ENCODE measurements at places on chromosomes 5 and 9. TPM values are rescaled to one million over a fixed set of nuclear protein-coding genes. Genes with fewer than 3 reads are reported as not detected.

EIF4E1B gene
- total RNA-seq, result not detected

C5orf34 gene
- total RNA-seq, result 0.64 TPM

GDNF gene
- total RNA-seq, result 0.41 TPM

CHSY3 gene
- 2.4 TPM for total RNA-seq

PCDHAC1 gene
- total RNA-seq, result 0.09 TPM

GRCh38 chr5:56454219-56454862 is 221.2 kb upstream of the ANKRD55 start:
- DNase-seq, result no peak

DNA sequence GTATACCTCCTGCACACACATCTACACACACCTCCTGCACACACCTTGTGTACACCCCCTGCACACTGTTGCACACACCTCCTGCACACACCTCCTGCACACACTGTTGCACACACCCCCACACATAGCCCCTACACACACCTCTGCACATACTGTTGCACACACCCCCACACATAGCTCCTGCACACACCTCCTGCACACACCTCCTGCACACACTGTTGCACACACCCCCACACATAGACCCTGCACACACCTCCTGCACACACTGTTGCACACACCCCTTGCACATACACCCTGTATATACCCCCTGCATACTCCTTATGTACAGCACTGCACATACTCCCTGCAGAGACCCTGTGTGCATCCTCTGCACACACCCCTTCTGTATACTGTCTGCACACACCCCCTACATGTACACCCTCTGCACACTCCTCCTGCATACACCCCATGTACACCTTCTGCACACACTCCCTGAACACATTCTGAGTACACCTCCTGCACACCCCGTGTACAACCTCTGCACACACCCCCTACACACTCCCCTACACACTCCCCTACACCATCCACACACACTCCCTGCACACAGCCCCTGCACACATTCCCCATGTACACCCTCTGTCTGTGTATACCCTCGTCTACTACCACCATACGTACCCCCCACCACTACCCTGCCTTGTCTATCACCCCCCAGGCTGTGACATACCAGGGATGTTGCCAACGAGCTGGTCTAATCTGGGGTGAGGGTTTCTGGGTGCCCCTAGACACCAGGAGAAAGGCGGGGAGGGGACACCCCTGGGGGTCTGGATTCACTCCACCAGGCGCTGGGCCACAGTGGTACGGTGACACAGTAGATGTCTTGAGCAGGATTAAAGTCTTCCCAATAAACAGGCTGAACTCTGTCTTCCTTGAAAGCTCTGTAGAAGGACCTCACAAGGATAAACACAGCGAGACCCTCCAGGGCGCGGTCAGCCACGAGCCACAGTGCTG is 1.1 kb upstream of the CEP72 start:
- no peak for DNase-seq

DNA sequence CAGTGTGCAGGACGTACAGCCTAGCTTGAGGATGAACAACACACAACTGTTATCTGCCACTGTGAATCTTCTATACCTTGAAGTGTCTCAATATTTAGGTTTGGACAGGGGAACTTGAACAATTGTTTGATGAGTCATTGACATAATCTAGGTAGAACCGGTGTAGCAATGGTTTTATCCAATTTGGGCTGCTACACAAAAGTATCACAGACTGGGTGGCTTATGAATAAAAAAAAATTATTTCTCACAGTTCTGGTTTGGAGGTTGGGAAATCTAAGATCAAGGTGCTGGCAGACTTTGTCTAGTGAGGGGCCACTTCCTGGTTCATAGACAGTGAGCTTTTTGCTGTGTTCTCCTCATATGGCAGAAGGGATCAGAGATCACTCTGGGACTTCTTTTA is 359.7 kb downstream of the HCN1 start:
- no peak for DNase-seq

DNA sequence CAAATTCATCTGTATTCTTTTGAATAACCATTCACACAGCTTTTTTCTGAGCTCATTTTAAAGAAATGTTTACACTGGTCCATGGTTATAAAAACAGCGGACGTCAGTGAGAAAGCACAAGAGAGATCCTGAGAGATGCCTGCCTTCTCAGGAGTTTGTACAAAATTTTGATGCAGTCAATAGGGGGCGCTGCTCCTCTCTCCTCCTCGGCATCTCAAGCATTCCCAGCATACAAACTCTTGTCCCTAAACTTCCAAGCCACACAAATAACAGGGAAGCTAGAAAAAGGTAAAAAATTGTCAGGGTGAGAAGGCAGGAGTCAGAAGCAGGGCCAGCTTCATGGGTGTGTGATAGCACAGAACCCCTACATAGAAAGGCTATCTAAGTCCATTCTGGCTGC is 11.2 kb upstream of the CCDC152 start:
- no peak for DNase-seq

DNA sequence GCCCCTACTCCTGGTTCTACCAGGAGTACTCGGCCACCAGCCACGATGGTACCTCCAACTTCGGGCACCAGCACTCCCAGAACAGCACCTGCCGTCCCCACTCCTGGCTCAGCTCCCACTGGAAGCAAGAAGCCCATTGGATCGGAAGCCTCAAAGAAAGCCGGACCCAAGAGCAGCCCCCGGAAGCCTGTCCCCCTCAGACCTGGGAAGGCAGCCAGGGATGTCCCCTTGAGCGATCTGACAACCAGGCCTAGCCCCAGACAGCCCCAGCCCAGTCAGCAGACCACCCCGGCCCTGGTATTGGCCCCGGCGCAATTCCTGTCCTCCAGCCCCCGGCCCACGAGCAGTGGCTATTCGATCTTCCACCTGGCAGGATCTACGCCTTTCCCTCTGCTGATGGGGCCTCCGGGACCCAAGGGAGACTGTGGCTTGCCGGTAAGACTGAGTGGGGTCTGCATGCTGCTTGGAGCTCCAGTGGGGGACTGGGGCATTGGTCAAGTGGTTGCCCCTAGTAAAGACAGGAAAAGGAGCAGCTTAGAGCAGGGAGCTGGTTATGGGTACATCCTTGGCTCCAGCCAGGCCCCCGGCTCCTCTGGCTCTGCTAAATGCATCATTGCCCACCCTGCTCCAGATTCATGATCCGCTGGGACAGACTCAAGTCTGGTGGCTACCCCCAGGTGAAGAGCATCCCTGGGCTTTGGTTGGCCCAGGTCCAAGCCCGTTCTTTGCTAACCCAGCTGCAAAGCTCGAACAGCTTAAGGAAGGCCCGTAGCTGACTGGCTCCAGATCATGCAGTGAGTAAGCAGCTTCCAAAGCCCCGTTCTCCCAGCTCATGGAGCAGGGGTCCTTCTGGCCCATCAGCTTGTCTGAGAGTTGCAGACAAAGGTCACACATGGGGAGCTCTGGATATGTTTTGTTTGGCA is 14.0 kb downstream of the COL27A1 start:
- DNase-seq, result no peak

DNA sequence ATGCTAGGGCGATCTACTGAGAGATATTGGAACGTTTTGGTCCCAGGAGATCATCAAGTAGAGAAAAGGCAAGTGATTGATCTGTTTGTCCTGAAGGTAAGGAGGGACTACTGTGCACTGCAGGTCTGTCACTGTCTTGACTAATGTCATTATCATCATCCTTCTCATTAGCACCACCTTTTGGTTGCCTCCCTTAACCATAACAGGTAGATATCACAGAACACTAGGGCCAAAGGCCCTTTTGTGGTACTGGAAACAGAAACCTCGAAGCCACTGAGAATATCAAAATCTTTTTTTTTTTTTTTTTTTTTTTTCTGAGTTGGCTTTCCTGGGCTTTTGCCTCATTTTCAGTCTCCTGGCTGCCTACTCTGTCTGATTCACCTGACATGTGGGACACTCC is 134.0 kb downstream of the KCTD16 start:
- no peak for DNase-seq

DNA sequence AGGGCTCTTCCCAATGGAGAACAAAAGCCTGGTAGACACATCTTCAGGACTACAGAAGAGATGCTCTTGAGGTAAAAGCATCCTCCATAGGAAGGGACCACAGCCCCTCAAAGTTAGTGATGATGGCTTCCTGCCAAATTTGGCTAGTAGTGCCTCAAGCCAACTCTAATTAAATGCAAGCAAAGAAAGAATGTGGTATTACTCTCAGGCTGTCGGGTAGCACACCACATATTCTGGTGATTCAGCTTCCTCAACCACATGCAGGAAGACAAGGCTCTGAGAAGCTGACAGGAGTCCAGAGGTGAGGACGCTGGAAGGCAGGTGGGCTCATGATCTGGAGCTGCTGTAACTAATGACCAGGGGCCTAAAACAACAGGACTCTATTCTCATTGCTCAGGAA is 37.2 kb upstream of the S1PR3 start:
- DNase-seq, result no peak

DNA sequence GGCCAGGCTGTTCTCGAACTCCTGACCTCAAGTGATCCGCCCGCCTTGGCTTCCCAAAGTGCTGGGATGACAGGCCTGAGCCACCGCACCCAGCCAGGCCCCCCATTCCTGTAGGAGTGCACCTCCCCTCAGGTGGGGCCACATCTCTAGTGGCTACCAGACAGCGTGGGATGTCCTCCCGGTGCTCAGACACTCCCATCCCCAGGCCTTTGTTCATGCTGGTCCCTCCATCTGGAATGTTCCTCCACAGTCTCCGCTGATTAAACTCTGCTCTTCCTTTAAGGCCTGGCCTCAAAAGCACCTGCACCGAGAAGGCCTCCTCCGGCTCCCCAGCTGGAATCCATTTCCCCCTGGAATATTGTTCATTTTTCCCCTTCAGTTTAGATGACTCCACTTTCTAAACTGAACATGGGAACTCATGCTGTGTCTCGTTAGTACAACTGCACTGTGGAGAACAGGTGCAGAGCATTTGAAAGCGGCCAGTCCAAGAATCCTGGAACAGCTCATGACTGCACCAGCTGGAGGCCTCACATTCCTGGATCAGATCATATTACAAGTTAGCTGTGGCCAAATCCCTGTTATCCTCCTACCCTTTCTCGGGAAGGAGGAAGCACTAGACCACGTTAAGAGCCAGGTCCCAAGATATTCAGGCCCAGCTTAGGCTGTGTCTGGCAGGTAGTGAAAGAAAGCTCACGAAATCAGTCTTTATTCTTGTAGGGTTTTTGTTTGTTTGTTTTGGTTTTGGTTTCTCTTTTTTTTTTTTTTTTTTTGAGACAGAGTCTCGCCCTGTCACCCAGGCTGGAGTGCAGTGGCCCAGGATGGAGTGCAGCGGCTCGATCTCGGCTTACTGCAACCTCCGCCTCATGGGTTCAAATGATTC is 10.8 kb upstream of the PRRC2B start:
- peak; percentile 53 for DNase-seq

DNA sequence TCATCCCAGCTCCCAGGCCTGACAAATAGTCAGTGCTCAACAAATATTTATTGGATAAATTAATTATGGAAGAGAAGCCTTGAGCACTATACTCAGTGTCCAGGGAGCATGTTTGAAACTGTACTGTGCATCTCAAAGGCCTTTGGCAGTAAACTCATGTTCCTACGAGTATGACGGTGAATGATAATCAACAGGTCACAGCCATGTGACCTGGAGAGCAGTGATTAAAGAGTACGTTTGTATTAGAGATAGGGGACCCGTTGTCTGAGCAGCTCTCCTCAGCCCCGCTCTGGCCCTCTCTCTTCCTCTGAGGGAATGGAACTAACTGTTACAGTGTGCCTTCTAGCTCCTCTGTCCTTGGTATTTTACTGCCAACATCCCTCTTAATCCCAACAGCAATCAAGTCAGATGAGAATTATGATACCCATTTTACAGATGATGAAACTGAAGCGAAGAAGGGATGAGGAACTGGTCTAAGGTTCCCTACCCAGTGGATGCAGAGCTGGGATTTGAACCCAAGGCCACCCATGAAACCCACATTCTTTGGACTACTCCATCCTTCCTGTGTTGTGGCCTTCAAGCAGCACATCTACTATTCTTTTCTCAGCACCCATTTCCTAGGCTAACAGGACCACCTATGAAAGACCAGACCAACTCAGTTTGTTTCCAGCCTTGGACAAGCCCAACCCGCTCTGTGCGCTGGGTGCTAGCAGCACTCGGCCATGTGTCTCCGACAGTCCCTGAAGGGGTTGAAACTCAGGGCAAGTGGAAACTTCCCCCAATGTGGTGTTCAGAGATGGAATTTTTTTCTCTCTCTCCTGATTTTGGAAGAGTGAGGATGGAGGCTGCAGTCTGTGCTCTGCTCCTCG is 34.9 kb downstream of the SPRY4 start:
- DNase-seq, result peak; percentile 66

DNA sequence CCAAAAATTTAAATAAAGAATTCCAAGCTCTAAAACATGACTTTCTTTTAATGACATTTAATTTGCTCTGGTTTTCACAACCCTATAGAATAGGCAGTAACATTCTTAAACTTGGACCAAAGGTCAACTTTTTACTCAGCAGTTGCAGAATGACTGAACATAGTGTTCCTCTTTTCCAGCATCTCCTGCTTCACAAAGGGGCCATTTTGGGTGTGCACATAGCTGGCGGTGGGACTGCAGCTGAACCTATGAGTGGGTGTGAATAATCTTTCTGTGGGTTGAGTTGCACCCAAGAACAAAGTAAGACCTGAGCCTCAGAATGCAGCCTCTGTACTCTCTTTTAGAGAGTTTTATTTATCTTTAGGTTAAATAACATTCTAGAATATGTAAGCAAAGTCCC is 96.9 kb upstream of the HAPLN1 start:
- no peak for DNase-seq

GRCh38 chr9:128694344-128694743 is 5.3 kb downstream of the SET start:
- DNase-seq, result no peak

DNA sequence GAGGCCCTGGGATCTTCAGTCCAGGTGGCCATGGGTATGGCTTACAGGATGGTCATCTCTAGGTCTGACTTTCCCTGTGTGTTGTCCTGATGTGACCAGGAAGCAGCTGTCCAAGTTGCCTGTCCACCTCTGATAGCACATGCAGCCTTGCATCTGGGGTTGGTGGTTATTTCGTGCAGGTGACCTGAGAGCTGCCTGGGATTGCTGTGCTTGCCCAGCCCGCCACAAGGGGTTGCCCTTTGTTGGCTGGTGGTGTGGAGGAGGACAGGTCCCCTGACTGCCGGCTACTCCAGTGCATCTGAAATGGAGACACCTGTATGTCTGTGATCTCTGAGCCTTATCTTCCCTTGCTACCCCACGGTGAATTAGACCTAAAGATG is 212.6 kb downstream of the ARHGAP26 start:
- peak; percentile 38 for DNase-seq

GRCh38 chr9:93326056-93326455 is 125.4 kb upstream of the FAM120A start:
- DNase-seq, result no peak

DNA sequence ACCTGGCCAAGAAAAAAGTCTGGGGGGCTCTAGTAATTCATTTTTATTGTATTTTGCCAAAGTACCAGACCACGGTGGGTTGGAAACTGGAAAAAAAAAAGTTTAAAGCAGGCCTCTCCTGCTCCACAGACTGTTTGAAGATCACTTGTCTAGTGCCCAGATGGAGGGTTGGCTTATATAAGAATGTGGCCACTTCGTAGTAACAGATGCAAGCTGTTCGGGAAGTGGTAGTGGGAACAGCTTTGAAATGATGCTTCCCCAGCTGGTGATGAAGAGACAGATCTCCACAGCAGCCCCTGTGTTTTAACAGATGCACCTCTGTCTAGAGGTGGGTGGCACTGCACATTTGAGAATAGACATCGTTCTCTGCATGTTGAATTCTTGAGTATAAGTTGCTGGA is 54.3 kb upstream of the DMRT3 start:
- DNase-seq, result no peak
